ENCODE measurements at places on chromosomes 5 and 9. TPM values are rescaled to one million over a fixed set of nuclear protein-coding genes. Genes with fewer than 3 reads are reported as not detected.

Gene EFCAB9
- polyA plus RNA-seq = not detected

GRCh38 chr5:138942861-138943260 is 67.7 kb upstream of the LRRTM2 start:
- DNase-seq = no peak

DNA sequence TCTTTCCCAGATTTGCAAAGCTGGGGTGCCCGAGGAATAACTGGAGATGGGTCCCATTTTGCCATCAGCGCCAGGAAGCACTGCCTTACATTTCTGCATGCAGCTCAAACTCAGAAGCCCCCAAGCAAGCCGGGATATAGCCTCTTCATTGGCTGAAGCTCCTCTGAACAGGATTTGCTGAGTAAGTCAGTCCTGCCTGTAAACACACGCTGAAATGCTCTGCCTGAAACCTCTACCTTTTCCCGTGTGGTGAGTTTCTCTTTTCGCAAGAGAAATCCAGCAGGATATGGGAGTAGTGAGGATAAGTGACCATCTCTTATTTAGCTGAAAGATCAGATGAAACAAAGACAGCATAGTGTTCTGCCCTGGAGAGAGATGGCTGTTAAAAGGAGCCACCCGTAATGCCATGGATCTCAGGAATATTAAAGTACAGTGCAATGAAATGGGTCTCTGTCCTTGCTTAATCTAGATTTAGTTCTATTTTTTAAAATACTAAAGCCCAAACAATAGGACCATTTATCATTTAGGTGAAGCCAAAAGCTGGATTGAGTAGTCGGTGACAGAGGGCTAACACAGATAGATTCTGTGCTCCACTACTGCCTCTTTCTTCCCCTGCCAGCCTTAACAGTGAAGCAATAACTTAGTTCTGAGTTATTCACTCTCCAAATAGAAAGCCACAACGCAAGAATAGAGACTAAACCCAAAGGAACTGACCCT is 177.5 kb upstream of the PPP2R2B start:
- DNase-seq = no peak

Gene MED27
- 22.3 TPM for polyA plus RNA-seq

Gene NR5A1
- 0.05 TPM for polyA plus RNA-seq

Gene DOLK
- 16.7 TPM for polyA plus RNA-seq

Gene FGF10
- polyA plus RNA-seq = 8.9 TPM

Gene KIF24
- 5.1 TPM for polyA plus RNA-seq

Gene ECM2
- polyA plus RNA-seq = 20.2 TPM

DNA sequence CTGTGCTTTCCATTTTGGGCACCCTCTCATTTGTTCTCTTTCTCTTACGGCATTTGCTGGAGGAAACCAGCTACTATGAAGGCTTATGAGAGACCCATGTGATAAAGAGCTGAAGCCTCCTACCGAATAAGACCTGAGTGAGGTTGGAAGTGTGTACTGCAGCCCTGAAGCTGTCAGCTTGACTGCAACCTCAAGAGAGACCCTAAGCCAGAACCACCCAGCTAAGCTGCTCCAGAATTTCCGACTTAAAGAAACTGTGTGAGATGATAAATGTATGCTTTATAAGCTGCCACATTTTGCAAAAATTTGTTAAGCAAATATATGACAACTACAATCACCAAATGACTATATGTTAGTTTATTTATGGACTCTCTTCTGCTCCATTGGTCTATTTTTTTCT is 151.7 kb upstream of the PTPRD start:
- DNase-seq = no peak

- no peak for DNase-seq
These were observed 532.5 kb downstream of the RAB3C start for GRCh38 chr5:59115345-59115744.

- DNase-seq = no peak
These were observed 133.3 kb upstream of the ADRA1B start for GRCh38 chr5:159782995-159783300.
